Lung (tissue), 17 donors: ENCODE measurements at places on chromosomes 7 and 10.

- DNase-seq = no peak
Observed at GRCh38 chr7:79495544-79496272, 42.2 kb upstream of the MAGI2 start.

DNA sequence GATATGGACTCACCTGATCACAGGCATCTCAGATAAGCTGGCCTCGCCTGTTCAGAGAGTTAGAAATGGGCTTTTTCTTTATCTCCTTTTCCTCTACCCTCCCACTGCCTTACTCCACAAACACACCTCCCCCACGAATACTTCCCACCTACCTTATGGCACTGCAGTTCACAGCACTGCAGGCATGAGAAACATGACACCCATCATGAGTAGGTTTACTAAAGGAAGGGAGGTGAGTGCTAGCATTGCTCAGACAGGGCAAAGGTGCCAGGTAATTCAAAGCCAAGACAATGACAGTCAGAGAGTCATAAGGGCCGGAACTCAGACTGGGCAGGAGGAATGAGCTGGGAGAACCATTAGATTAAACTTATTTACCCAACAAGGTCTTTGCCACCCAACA lies 220.6 kb downstream of the FAM107B start:
- DNase-seq = no peak

GRCh38 chr10:127153181-127153580 lies 43.2 kb downstream of the INSYN2A start:
- DNase-seq = peak; percentile 55

DNA sequence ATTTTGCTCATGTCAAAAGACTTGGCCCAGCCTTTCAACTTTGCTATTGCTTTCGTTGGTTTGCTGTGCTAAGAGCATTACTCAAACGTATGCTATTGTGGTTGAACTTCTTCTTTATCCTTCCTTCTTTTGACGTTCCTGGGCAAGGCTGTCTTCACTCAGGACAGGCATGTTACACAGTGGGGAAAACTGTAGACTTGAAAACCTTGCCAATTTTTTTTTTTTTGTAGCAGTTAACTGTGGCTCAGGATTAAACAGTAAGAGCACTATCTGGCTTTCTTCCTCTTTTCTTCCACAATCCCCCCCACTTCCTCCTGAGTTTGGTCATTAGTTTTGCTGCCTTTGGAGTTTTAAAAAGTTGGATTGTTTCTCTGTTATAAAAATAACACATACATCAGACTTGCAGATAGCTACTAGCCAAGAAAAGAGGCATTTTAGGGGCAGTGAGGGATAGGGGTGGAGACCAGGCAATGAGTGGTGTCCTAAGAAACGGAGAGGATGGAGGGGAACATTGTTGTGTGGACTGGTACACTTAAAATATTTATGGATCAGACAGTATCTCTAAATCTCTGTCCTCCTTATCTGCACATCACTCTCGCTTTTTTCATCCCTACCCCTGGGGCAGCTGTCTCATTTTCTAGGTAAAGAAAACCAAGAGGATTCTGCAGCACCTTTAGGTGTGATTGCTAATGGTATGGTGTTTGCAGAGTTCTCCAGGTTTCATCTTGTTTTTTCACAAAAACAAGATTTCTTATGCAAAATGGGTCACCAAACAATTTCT lies 181.7 kb downstream of the LRMDA start:
- DNase-seq = peak; percentile 96

GRCh38 chr10:74587109-74587854 lies 239.1 kb upstream of the KAT6B start:
- DNase-seq = no peak

- peak; percentile 32 for DNase-seq
Observed at GRCh38 chr7:148045521-148045920, 545.0 kb upstream of the C7orf33 start.

GRCh38 chr7:39810204-39810642 lies 139.8 kb upstream of the CDK13 start:
- no peak for DNase-seq

GRCh38 chr7:72503644-72504043 lies 91.5 kb upstream of the CALN1 start:
- DNase-seq = no peak

DNA sequence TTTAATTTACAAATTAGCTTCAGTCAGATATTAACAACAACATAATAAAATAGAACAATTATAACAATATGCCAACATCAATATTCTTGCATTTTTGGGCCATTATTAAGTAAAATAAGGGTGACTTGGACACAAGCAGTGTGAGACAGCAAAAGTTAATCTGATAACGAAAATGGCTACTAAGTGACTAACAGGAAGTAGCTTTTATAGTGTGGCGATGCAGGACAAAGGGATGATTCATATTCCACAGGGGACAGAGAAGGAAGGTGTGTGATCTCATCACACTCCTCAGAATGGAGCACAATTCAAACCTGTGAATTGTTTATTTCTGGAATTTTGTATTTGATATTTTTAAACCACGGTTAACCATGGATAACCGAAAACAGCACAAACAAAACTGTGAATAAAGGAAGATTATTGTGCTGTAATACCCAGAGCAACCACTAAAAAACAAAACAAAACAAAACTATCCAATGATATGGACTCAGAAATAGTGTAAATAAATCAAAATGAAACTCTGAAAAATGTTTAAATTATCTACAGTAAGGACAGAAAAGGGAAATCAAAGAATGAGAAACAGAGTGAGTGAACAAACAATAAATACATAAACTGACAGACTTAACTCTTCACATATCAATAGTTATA lies 66.9 kb upstream of the TFEC start:
- no peak for DNase-seq

DNA sequence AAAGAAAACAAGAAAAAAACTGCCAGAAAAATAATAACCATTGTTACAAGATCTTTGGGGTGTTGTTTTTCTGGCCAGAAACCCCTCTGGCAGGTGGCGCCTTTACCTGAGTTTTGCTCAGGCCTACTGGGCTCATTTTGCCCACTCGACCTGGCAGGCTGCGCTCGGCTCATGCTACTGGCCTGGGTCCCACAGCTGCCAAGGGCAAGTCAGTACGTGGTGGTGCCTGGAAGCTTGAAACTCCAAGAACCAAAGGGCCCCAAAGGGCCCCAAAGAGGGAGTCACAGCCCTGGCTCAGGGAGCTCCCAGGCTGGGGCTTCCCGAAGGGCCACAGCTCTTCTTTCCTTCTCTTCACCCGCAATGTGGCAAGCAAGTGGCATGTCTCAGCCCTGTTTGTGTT lies 42.7 kb downstream of the CACUL1 start:
- no peak for DNase-seq

DNA sequence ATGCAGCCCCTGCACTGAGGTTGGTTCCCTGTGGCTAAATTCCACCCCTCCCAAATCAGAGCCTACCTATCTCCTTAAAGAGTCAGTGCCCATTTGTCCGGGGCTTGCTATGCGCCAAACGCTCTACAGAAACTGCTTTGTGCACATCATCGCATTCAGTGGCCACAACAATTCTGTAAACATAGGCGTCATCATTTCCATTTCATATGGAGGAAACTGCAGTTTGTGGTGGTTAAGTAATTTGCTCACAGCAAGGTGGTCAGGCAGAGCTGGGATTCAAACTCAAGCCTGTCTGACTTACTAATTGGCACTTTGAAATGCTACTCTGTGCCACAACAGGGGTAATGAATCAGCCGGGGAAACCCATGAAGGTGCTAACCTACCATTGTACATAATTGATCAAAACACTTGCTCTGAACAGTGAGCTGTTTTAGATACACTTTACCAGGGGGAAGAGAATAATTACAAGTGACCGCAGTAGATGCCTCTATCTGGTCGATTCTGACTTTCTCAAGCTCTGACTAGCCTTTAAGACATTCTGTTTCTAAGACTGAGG lies 775.5 kb downstream of the LRMDA start:
- DNase-seq = no peak

DNA sequence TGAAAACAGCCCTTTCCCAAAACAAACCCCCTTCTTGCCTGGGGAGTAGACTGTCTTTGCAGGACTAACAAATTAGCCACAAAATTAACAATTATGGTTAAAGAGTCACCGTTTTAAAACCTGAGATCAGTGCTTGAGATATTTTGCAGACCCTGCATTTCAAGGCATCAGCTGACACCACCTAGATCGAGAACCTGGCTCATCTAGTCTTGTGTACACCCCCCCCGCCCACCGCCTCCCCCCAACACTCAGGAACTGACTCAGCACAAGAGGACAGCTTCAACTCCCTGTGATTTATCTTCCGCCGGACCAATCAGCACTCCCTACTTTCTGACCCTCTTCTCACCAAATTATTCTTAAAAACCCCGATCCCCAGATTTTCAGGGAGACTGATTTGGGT lies 737.1 kb downstream of the PHTF2 start:
- DNase-seq = no peak

- no peak for DNase-seq
Observed at GRCh38 chr7:109986701-109987100, 1104.2 kb upstream of the LRRN3 start.

DNA sequence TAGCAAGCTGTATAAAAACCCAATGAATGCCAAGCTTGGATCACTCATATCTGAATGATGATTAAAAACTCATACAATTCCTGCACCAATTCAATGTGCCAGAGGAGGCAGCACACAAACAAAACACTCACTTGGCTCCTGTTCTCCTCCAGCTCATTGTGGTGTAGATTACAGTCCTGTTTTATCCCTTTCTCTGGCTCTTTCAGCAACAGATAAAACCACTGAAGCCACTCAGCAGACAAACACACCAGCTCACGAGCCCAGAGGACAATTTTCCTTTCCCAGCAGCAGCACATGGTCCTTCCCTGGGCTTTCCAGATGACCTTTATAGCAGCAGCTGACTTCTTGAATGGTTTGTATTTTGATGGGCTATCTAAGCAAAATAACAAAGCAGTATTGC lies 107.3 kb upstream of the STARD3NL start:
- DNase-seq = no peak

DNA sequence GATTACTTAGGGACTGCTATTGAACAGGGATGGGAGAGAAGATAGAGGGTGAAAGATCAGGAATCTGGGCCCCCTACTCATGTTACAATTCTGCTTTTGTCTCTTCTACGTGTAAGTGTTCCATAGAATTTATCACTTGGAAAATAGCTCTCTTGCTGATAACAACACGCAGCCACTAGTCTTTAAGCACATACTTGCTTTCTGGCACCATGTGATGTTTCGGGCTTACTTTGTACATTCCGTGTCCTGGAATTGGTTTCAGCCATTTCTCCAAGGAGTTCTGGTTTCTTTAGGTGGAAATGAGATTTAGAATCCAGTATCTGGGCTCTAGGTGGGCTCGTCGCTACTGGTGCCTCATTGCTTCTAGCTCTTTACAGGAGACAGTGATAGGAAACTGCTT lies 59.7 kb downstream of the TFAM start:
- peak; percentile 51 for DNase-seq

GRCh38 chr10:127695431-127695830 lies 41.6 kb upstream of the FOXI2 start:
- no peak for DNase-seq
